ENCODE measurements at places on chromosomes 16 and 17.

DNA sequence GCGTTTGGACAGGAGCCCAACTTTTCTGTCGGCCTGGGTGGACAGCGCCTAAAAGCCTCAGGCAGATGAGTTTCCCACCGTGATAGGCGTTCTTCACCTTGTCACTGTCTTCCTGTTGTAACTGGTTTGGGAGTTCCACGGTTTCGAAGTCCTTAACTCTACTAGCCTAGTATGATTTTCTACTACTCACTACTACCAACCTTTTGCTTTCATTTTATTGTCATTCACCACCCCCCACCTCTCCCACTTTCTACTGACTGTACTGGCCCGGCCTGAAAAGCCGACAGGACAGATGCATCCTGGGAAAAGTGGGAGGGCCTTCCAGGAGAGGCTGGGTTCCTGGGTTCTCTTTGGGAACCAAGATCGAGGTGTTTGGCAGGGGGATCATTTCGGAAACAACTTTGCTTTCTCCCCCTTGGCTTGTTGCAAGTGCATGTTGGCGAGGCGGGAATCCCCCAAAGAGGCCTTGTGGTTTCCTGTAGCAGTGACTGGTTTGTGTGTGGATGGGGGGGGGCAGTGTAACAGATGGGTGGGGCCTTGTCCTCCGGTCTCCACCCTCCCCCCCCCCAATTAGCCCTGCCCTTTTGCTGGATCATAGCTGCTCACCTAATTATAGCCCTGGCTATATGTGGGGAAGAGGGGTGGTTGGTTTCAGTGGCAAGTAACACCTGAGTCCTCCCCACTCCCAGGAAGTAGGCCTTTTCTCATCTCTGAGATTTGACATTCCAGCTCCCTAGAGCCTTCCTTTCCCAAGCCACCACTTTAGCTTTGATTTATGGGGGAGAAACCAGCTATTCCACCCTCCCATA is 1.4 kb downstream of the EIF5A start:
- no peak for DNase-seq

DNA sequence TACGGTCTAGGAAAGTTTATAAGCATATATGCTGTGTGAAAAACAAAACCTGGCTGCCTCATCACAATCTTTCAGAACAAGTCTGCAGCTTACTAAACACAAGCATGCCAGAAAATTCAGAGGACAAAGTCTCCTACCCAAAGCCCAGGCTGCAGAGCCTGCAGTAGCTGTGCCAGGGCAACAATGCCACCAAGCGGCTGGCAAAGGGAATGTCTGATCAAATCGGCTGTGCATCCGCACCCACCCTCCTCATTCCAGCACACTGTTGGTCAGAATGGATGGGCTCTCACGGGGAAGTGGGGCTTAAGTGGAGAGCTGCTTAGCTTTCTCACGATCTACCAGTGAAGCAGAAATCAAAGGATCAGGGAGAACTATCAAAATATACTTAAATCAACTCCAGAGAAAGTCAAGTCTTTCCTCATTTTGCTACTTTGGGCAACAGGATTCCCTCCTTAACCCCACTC is 73.5 kb downstream of the CYTH1 start:
- no peak for DNase-seq

DNA sequence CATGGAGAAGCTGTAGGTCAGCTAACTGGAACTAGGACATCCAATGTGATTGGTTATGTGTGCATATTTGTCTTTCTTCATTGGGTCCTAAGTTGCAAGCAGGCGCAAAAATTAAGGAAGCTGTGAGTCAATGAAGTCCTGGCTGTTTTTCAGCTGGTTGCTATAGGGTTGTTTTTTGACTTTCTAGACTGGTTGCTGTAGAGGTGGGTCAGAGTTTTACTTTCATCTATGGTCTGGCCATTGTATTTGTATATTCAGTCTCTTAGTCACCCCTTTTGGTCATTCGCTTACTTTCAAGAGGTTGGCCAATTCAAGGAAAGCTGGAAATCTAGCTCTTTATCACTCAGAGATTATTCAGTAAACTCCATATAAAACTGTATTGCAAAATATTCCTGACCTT is 62.0 kb upstream of the AMZ2 start:
- DNase-seq: no peak

- no peak for DNase-seq
Measured at GRCh38 chr17:27965224-27965623, 72.1 kb upstream of the LYRM9 start.

DNA sequence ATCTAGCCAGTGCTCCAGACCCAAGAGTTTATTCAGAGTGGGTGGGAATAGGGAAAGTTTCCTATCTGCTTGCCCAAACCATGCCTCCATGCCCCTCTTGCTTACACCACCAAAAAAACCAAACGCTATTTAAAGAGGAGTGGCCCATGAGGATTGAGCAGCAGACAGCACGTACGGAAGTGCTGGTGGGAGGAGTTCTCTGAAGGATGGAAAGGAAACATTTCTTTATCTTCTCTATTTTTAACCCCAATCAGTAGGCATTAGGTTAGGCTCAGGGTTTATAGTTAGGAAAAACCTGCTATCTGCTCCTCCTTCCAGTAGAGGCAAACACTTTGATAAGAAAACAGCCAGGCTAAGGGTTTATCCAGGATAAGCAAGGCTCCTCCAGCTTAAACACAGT is 235.3 kb downstream of the ZFHX3 start:
- DNase-seq: no peak

DNA sequence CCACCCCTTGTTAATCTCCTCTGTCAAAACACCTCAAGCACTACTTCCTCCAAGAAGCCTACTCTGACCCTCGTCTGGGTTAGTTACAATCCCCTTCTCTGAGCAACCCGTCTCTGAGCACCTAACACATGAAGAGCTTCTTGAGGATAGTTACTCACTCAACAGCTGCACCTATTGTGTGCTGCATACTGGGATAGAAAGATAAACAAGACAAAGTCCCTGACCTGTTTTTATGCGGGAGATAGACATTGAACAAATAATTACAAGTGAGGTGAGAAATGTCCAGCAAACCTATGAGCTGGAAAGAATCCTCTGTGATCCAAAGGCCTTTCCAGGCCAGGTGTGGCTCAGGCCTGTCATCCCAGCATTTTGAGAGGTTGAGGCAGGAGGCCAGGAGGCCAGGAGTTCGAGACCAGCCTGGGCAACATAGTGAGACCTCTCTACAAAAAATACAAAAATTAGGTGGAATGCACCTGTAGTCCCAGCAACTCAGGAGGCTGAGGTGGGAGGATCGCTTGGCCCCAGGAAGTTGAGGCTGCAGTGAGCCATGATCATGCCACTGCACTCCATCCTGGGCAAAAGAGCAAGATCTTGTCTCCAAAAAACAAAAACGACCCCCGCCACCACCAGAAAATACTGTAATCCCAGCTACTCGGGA is 5.5 kb upstream of the ZNF771 start:
- DNase-seq: no peak

DNA sequence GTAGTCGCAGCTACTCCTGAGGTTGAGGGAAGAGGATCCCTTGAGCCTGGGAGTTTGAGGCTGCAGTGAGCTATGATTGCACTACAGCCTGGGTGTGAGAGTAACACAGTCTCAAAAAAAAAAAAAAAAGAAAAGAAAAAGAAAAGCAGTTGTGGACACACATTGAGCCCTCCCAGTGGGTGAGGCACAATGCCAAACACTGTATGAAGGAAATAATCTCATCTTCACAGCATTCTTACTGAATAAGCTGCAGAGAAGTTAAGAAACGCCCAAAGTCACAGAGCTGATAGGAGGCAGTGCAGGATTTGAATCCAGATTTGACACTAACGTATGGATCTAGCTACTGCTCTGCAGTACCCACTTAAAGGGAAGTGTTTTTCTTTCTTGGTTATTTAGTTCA is 5.9 kb upstream of the LYZL6 start:
- no peak for DNase-seq

DNA sequence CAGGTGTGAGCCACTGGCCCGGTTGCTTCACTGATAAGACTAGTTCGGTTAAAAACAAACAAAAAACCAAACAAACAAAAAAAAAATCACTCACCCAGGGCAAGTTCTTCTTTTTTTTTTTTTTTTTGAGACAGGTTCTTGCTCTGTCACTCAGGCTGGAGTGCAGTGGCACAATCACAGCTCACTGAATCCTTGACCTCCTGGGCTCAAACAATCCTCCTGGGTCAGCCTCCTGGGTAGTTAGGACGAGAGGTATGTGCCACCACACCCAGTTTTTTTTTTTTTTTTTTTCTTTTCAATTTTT is 119.5 kb upstream of the CORO6 start:
- no peak for DNase-seq

DNA sequence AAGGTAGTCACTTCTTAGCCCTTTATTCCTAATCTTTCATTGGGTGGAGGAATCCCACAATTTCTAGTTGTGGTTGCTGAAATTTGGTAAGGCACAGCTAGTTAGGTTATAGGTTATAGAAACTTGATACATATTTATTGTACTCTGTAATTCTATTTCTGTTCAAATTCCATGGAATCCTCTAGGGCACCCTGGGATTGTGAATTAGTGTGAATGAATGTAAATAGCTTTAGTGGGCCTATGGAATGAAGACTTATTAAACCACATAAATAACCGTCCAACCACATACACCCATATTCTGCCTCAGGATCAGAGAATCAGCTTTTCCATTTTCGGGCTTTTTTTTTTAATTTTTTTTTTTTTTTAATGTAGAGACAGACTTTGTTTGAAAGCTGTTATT is 9.2 kb downstream of the TANC2 start:
- DNase-seq: no peak

DNA sequence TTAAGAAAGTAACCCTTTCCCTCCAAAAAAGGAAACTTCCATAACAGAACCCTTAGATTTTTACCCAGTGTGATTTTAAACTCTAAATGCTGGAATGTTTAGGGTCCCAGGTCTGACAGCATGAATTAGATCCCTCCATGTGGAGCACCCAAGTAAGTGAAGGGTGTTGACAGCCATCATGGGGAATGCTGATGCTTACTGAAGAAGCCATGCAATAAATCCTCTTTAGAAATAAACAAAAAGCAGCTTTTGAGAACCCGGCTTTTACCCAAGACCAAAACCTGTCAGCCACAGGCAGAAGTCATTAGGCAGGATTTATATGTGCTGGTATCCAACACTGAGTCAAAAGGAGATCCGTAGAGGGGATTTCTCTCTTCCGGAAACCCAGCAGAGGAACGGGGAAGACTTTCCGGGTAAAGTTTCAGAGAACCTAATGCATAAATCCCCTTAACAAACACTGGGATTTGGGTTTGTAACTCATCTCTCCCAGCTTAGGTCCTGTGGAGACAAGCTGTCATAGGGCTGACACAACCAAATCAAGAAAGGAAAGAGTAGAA is 287.5 kb downstream of the IRX3 start:
- DNase-seq: no peak

- no peak for DNase-seq
Measured at GRCh38 chr17:63929860-63930766, 2.0 kb downstream of the CD79B start.

GRCh38 chr17:56536766-56537165 is 56.7 kb upstream of the NOG start:
- DNase-seq: no peak

DNA sequence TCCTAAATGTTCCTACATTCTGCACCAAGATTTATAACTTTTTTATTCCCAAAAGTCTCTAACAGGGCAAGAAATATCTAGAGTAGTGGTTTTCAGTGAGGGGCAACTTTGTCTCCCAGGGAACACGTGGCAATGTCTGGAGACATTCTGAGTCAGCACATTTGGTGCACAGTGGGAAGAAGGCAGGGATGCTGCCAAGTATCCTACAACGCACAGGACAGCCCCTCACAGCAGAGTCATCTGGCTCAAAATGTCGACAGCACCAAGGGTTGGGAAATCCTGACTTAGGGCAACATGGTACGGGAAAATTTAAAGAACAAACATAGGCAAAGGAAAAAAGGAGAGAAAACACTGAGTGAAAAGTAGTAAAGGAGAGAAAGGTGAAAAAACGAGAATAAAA is 61.8 kb downstream of the SMG6 start:
- no peak for DNase-seq

DNA sequence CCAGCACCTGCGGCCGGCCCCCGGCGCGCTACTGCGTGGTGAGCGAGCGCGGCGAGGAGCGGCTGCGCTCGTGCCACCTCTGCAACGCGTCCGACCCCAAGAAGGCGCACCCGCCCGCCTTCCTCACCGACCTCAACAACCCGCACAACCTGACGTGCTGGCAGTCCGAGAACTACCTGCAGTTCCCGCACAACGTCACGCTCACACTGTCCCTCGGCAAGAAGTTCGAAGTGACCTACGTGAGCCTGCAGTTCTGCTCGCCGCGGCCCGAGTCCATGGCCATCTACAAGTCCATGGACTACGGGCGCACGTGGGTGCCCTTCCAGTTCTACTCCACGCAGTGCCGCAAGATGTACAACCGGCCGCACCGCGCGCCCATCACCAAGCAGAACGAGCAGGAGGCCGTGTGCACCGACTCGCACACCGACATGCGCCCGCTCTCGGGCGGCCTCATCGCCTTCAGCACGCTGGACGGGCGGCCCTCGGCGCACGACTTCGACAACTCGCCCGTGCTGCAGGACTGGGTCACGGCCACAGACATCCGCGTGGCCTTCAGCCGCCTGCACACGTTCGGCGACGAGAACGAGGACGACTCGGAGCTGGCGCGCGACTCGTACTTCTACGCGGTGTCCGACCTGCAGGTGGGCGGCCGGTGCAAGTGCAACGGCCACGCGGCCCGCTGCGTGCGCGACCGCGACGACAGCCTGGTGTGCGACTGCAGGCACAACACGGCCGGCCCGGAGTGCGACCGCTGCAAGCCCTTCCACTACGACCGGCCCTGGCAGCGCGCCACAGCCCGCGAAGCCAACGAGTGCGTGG is 1.5 kb downstream of the NTN1 start:
- DNase-seq: no peak

GRCh38 chr17:44076716-44077594 is 6.4 kb downstream of the G6PC3 start:
- DNase-seq: no peak

GRCh38 chr16:620700-621525 is 9.9 kb upstream of the WFIKKN1 start:
- DNase-seq: no peak

GRCh38 chr17:58970609-58971450 is 135.8 kb downstream of the TRIM37 start:
- DNase-seq: no peak

- no peak for DNase-seq
Measured at GRCh38 chr17:48755356-48755755, 26.8 kb upstream of the HOXB13 start.

GRCh38 chr16:79480056-79480455 is 120.5 kb downstream of the MAF start:
- DNase-seq: no peak

DNA sequence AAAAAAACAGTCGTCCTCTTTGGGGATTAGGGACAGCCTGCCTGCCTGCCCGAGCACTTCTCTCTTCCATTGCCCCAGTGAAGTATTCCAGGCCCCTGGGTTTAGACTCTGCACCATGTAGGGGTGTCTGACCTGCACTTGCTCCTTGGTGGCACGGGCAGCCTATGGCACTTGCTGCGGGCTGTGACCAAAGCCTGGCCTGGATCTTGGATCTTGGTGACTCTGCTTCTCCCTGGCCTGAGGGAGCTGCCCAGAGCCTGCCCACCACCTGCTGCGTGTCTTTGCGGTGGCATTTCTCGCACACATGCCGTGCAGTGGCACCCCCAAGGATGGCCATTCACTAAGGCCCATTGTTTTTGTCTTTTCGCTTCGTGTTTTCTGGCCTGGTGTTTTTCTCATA is 6.1 kb upstream of the STH start:
- DNase-seq: no peak

GRCh38 chr17:63694229-63694949 is 5.5 kb downstream of the LIMD2 start:
- no peak for DNase-seq
